ENCODE measurements at places on chromosomes 5 and 9.

DNA sequence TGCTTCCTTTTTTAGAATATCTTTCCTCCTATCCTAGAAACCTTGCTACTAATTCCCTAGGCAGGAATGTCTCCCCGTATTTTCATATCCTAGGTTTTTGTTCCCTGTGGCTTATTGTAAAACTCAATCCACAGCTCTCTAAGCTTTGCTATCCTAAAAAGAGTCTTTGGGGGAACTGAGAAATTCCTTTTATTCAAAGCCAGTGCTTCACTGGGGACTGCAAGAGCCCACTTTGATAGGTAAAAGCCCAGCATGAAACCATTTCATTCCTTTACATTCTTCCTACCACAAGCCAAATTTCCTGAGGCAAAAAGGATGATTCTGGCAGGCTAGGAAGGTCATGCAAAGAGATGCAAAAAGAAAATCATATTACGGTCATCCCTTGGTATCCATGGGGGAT is 5.8 kb upstream of the HACD4 start:
- DNase-seq, result no peak

DNA sequence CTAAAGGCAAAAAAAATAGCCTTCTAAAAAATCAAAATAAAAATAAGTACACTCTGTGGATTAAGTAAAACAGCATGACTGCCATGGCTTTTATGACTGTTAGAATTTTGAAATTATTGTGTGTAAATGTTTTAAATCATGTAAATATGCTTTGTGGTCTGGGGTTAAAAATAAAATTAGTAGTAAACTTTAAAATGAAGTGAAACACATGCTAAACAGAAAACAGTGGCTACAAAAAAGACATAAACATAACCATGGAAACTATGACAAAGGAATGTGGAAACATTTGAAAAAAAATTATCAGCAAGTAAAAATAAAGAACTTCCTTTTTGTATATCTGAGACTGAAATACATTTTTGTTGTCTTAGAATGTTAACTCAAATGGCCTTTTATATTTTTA is 134.5 kb upstream of the SPEF2 start:
- no peak for DNase-seq

GRCh38 chr9:110455860-110456259 is 118.2 kb upstream of the TXNDC8 start:
- no peak for DNase-seq

DNA sequence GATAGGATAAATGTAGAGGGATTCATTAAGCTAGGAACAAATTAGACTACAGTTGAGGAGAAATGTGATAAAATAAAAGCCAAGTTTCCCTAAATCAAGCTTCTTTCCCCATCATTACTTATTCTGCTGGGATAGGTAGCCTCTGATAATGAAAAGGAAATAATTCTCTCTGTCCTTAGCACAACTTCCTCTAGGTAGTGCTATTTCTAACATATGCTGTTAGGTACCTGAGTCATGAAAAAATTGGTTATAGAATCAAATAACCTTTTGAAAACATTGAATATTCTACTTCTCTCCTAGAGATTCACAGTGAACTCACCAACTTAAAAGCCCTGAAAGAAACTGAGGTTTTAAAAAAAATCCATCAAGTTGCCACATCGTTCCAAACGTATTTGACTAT is 1793.1 kb downstream of the EFNA5 start:
- no peak for DNase-seq

DNA sequence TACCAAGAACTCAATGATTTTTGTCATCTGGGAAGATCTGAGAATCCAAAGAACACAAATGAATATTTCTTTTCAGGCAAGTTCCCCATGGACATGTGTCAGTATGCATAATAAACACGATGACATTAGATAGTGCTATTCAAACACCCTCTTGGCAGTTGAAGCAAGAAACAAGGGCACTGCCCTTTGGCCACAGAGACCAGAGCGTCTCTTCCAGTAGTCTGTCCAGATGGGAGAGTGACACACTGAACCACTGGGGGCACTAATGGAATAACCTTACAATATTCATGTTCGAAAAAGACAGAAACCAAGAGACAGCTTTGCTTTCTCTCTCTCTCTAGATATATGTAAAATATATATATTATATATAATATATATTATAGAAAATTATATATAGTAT is 301.9 kb downstream of the CTNND2 start:
- DNase-seq, result no peak

GRCh38 chr5:14745753-14746152 is 81.2 kb downstream of the OTULIN start:
- no peak for DNase-seq

- DNase-seq, result peak; percentile 78
Observed at GRCh38 chr9:2016408-2017330, 1.5 kb downstream of the SMARCA2 start.
